Tibial artery (tissue), 4 donors: ENCODE measurements at places on chromosomes 13 and 19.

DNA sequence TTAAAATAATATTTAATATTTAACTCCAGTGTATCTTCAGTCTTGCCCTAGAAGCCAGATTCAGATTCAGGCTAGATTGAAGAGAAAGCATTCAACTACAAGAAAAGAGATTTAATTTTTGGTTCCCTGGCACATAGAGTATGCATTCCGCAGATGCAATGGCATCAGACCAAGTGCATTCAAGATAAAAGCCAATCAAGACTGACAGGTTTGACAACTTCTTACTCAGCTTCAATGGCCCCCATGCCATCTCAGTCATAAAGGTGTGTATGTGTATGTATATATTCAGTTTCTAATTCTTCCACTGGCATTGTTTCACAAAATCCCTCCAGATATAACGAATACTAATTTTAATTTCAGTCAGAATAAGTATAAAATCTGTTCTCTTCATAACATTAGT is 650.8 kb upstream of the GPC6 start:
- no peak for DNase-seq

DNA sequence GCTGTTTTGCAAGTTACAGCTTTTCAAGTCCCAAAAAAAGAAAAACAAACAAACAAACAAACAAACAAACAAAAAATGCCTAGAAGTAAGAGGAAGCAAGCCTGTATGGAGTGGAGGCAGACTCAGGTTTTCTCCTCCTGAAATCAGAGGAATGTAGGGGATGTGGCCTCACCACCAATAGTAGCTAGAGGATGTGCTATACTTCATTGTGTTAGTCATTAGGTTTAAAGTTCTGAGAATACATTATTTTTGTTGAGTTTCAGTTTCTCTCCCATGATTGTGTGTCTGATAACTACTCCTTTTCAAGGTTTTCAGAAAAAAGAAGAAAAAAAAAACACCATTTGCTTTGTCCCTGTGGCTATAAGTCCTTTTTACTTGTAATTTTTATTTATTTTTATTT is 524.5 kb downstream of the GPC6 start:
- no peak for DNase-seq

DNA sequence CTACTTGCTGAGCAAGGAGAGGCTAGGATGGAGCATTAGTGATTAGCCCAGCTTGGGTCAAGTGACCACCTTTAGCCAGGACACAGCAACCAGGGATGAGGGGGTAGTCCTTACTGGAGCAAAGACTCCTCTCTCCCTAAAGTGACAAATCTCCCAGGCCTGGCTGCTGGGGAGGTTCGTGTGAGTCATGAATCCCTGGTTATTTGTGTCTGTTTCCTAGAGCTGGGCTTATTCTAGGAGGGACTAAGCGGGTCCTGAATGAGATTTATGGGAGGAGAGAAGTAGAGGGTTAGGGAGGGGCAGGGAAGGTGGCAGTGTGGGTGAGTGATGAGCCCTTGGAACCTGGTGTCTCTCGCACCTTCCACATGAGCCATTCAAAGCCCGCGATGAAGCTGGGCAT is 487.3 kb downstream of the TSHZ3 start:
- peak; percentile 23 for DNase-seq

DNA sequence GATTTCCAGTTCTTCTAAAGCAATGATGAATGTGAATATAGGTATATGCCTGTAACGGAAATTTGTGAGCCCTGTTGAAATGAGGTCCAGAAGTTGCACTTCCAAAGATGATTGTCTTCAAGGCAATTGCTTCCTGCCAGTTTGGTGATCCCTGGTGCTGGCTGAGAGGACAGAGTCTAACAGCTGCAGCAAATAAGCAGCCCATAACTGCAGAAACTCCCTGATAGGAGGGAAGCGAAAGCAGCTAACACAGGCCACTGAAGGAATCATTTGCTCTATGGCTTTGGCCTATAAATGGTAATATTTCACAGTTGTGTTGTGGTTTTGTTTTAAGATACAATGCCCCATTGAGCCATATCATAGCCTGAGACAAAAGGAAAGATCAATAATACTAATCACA is 451.5 kb upstream of the MIR17HG start:
- DNase-seq, result no peak

DNA sequence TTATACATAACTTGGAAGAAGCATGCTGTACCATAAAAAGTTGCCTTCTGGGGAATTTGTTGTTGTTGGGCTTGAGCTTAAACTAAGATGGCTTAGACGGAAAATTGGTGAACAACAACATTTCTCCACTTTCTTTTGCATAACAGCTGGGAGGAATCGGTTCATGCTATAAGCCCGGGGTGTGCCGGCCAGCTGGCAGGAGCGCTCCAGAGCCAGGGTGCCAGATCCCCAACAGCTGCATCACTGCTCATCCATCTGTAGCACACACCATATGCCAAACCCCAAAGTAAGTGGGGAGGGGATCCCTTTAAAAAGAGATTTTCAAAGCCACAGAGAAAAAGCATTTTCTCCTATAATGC is 419.5 kb upstream of the ARGLU1 start:
- DNase-seq, result no peak

- peak; percentile 79 for DNase-seq
Measured at GRCh38 chr19:6062274-6062673, 48.0 kb downstream of the RFX2 start.

- no peak for DNase-seq
Measured at GRCh38 chr19:10916602-10917001, 11.8 kb downstream of the YIPF2 start.

- DNase-seq, result no peak
Measured at GRCh38 chr13:35208587-35208986, 266.5 kb downstream of the NBEA start.

DNA sequence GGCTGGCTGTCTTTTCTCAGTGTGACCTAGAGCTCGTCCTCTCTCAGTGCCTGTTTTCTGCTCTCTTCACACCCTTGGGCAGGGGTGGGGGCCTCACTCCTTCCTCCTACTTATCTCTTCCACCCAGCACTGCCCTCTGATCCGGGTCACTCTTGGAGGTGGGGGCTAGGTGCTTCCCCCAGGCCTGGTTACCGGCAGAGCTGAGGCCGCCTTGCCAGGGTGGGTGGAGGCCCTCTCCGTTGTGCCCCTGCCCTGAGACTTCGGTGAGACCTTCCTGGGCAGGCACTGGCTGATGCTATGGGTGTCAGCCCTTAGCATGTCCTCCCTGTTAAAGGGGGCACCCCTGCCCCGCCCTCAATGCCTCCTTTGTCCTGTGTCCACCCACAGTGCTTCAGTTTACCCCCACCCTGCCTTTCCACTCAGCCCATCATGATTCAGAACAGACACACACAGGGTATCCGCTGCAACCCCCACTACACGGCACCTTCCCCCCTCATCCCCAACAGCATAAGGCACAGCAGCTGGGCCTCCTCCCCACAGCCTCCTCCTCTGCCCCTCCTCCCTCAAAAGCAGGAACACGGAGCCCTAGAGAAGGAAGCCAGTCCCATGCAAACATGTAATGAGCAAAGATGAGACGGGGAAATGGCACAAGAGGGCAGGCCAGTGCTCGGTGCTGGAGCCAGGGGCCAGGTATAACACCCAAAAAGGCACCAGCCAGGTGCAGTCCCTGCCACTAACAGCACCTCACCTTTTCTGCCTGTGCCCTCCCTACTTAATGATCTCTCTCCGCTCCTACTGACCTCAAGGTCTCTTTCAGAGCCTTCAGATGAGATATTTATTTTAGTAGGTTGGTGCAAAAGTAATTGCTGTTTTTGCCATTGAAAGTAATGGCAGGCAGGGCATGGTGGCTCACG is 9.8 kb downstream of the ZGLP1 start:
- DNase-seq, result no peak

DNA sequence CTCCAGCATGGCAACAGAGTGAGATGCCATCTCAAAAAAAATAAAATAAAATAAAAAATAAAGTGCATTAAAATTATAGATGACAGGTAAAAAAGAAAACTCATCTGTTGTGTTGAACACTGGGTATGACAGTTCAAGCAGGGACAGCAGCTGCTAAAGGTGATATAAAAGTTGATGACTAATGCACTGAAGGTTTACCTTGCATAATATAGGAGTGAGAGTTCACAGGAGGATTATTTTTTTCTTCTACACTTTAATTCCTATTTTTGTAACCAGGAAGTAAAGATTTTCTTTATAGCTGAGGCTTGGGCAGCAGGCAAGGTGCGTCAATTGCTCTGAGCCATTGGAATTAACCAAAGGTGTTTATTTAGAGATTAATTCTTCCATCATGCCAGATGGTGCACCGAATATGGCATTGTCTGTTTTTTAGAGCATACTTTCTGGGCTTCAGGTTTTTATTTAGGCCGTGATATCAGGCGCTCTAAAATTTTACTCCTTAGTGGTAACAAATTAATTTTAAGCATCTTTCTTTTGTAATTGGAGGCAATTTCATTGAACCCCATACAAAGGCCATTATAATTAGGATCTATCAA is 337.0 kb upstream of the SLC10A2 start:
- no peak for DNase-seq
